Activated CD4-positive, alpha-beta T cell treated with anti-CD3 and anti-CD28 coated beads, Interleukin-2, amount 50 U/mL, for 24 hours (primary cell): ENCODE measurements at places on chromosomes 5 and 9.

GRCh38 chr5:1006656-1007071, 1.9 kb upstream of the NKD2 start:
- DNase-seq: no peak

DNA sequence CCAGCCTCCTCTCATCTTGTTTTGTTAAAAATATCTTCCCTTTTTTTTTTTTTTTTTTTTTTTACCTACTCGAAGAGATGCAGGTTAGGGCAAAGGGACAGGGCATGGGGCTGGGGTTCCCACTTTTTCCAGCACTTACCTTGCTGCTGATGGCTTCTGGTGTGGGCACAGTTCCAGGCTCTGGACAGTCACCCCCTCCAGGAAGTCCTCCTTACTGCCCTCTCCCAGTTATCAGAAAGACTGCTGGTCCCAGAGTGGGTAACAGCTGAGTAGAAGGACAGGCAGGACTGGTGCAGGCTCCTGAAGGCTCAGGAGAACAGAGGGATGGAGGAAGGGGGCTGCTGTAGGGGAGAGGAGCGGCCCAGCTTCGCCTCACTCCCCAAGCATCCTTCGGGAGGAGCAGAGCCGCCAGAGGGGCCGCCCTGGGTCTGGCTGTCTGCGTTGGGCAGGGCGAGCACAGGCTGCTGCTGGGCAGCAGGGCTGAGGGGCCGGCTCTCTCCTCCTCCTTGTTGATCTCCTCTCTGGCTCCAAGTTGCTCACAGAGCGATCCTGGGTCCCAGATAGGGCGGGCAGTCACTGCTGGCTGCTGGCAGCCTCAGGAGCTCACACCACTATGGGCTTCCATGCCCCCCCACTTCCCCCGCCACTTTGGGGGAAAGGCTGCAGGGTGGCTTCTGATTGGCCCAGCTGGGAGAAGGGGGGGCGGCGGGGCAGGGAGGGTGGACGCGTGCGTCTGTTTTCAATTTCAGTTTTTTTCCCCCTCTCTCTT, at the start of gene PDGFRB:
Gene PDGFRB (minus strand): TSS at position 588 of the 769 bp plus-strand sequence. CDS start 18,798 bp downstream, outside the sequence.
- peak; percentile 5 for DNase-seq

DNA sequence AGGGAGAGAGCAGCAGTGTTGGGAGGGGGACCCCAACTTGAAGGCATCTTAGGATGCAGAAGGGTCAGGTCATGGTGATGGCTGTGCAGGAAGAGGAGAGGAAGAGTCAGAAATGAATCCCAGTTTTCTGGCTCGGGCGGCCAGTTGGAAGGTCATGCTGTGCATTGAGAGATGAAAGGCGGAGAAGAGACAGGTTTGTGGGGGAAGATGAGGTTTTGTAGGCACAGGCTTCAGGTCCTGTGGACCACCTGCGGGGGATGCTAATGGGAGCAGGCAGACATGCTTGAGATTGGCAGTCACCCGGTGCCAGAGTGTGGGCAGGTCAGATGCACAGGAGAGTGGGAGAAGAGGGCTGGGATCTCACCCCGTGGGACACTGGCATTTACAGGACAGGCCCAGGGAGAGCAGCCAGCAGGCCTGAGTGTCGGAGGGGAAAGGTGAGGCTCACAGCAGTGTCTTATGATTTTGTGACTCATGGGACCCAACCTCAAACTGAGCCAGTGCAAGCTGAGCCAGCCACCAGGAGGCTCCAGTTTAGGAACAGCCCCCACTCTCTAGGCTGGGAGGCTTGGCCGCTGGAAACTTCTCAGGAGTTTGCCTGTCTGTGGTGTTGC, 17.5 kb downstream of the STXBP1 start:
- DNase-seq: no peak

- DNase-seq: no peak
These were observed 122.2 kb upstream of the MAN2A1 start for GRCh38 chr5:109567374-109568044.

GRCh38 chr5:169115461-169116124, 185.3 kb downstream of the SLIT3 start:
- DNase-seq: no peak

GRCh38 chr5:155697236-155697635, 629.7 kb upstream of the SGCD start:
- no peak for DNase-seq

DNA sequence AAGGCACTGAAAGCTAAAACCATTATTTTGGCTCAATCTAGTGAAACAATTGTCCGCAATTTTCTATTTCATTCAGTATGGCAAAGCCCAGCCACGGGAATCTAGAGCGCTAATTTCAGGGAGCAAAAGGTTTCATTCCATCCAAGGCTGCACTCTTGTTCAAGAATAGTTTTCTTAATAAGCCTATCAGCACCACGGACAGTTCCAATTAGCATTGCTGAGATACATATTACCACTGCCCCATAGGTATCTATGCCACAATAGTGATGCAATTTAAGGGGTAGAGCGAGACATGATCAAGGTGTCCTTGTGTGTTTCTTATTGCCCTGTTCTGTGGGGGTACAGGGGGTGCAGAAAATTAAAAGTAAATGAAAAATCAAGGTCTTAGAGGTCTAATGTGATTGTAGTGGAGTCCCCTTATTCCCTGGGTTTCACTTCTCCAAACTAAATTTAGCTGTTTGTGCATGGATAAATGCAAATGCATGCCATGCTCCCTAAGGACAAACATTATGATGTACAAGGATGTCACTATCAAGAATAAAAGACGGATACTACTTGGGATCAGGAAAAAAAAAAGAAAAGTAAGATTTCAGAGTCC, 45.5 kb downstream of the SPOCK1 start:
- DNase-seq: no peak
